ENCODE measurements at places on chromosomes 4 and X. TPM values are rescaled to one million over a fixed set of nuclear protein-coding genes. Genes with fewer than 3 reads are reported as not detected.

The CT45A1 gene
- total RNA-seq: not detected

GRCh38 chr4:79141530-79141929 lies 184.3 kb downstream of the NAA11 start:
- 0 out of 2 replicates have a peak, but pooled peaks cover 3% of the 10 kb centered on the region for H3K27me3 ChIP-seq
- H3K36me3 ChIP-seq: no peaks in the 10 kb centered on the region
- H3K4me1 ChIP-seq: no peaks in the 10 kb centered on the region

The KLHL4 gene
- 3.9 TPM for total RNA-seq

GRCh38 chrX:15599461-15599860 lies 1.3 kb downstream of the ACE2 start:
- H3K27ac ChIP-seq: no peak overlapping the region
- no peaks in the 10 kb centered on the region for H3K27me3 ChIP-seq
- H3K36me3 ChIP-seq: no peaks in the 10 kb centered on the region
- no peaks in the 10 kb centered on the region for H3K4me1 ChIP-seq

The FRAS1 gene
- 0.19 TPM for total RNA-seq

DNA sequence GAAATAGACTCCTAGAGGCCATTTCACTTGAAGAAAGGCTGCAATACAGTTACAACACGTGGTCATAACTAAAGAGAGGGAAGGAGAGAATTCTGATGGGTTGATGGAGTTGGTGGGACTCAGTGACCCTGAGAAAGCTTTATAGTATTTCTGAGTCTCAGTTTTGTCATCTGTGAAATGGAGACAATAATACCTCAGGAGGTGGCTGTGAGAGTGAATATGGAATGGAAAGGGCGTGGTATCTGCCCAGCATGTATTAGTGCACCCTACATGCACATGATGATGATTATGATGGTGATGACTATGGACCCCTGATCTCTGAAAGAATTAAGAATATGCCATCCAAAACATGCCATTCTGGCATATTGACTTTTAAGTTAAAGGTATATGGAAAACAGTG lies 66.0 kb downstream of the RHOH start:
- H3K4me1 ChIP-seq: no peaks in the 10 kb centered on the region
- H3K27me3 ChIP-seq: no peaks in the 10 kb centered on the region
- no peak overlapping the region for H3K27ac ChIP-seq
- H3K4me3 ChIP-seq: no peak overlapping the region
- H3K36me3 ChIP-seq: no peaks in the 10 kb centered on the region

- H3K4me1 ChIP-seq: peaks cover 8% of the 10 kb centered on the region
- peaks cover 16% of the 10 kb centered on the region for H3K36me3 ChIP-seq
- H3K27ac ChIP-seq: no peak overlapping the region
- no peak overlapping the region for H3K4me3 ChIP-seq
These were observed 109.9 kb downstream of the WDFY3 start for GRCh38 chr4:84856468-84857049.

DNA sequence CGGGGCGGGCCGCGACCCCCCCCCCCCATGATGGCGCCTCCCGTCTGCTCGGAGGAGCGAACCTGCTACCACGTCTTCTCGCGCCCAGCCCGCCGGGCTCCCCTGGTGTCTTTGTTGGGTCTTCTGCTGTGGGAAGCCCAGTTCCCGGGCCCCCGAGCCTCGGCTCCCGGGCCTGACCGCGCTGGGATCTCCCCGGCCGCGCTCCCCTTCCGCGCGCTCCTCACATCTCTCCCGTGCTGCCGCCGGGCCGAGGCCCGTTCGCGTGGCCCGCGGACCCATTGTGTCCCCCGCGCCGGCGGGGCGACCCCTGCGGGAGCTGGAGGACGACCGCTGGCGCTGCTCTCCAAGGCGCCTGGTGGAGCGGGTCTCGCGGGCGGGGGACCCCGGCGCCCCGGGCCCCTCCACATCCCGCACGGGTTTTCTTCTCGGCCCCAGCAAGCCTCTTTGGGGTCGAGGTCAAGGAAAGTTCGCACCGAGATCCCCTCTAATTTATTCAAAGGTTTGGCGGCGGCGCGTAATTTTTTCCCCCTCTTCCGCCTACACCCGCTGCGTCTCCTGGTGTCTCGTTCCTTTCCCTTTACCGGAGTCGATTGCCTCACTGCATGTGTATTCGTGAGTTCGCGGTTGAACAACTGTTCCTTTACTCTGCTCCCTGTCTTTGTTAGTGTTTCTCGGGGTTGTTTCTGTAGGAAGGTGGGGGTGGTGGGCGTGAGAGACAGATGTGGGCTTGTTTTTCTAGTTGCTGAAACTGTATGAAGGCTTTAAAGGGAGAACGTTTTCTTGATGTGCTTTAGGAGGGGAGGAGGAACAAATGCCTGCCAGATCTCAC lies 770 bp downstream of the SMAD1 start:
- peak overlapping the region; percentile 96 for H3K4me3 ChIP-seq
- H3K27me3 ChIP-seq: no peaks in the 10 kb centered on the region
- peak; percentile 82 for DNase-seq
- peak overlapping the region; percentile 93 for H3K27ac ChIP-seq
- H3K36me3 ChIP-seq: peaks cover 8% of the 10 kb centered on the region

The PIGA gene
- 5.1 TPM for total RNA-seq

The ZGRF1 gene
- 22.3 TPM for total RNA-seq

GRCh38 chr4:112060212-112060611 lies 85.0 kb upstream of the FAM241A start:
- DNase-seq: no peak
- H3K36me3 ChIP-seq: no peaks in the 10 kb centered on the region
- no peak overlapping the region for H3K27ac ChIP-seq

The EFHC2 gene
- total RNA-seq: not detected

GRCh38 chr4:27666943-27667342 lies 806.3 kb downstream of the STIM2 start:
- H3K36me3 ChIP-seq: no peaks in the 10 kb centered on the region
- H3K27me3 ChIP-seq: no peaks in the 10 kb centered on the region
- no peak overlapping the region for H3K27ac ChIP-seq
- no peak overlapping the region for H3K4me3 ChIP-seq
- no peaks in the 10 kb centered on the region for H3K4me1 ChIP-seq

DNA sequence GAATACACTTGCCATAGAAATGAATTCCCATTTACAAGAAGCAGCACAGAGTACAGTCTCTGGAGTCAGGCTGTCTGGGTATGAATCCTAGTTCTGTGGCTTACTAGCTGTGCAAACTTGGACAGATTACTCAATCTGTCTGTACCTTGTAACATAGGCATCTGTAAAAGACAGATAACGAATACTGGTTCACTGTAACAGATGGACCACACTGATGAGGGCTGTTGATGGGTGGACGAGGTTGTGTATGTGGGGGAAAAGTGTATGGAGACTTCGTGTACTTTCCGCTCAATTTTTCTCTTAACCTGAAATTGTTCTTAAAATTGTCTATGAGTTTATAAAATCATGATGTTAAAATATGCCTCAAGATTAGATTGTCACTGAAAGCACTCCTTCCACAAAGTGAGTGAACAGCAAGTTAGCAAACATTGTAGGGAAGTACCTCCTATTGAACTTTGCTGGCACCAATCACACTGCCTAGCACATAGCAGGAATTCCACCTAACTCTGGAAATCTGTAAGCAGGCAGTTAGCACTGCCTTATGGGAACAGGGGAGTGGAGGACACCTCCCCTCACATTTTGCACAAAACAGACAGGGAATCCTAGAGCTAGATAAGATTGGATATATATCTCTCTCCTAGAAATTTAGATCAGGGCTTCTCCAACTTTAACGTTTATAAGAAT lies 6.5 kb upstream of the EXOSC9 start:
- no peak overlapping the region for H3K4me3 ChIP-seq
- H3K4me1 ChIP-seq: peaks cover 56% of the 10 kb centered on the region
- no peak overlapping the region for H3K27ac ChIP-seq

GRCh38 chrX:150696866-150697265 lies 3.7 kb downstream of the MTMR1 start:
- H3K4me1 ChIP-seq: peaks cover 21% of the 10 kb centered on the region
- DNase-seq: no peak
- H3K4me3 ChIP-seq: no peak overlapping the region
- no peaks in the 10 kb centered on the region for H3K27me3 ChIP-seq
- no peak overlapping the region for H3K27ac ChIP-seq

GRCh38 chr4:25654031-25654970 lies 1.4 kb upstream of the SLC34A2 start:
- H3K4me3 ChIP-seq: no peak overlapping the region
- H3K27ac ChIP-seq: no peak overlapping the region
- peak; percentile 24 for DNase-seq

DNA sequence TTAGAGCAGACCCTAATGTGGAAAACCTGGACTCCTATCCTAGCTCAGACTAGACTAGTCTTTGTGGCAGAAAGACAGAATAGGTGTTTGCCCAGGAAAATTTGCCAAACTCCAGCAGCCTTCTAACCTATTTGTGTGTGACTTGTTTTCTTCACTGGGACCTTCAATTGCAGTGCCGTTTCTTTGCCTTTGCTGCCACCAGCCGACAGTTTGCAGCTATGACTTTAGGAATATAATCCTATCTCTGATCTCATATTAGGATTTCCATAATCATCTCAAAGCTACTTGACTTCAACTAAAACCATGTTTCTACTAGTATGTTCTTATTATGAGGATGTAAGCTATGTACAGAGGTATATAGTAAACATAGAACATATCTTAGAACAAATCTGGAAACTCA lies 60.2 kb upstream of the PGAM4 start:
- H3K4me3 ChIP-seq: no peak overlapping the region
- H3K36me3 ChIP-seq: no peaks in the 10 kb centered on the region
- no peaks in the 10 kb centered on the region for H3K4me1 ChIP-seq
- no peak overlapping the region for H3K27ac ChIP-seq
- DNase-seq: peak; percentile 10

GRCh38 chrX:43663173-43663572 lies 7.1 kb downstream of the MAOA start:
- H3K27ac ChIP-seq: no peak overlapping the region
- H3K36me3 ChIP-seq: no peaks in the 10 kb centered on the region
- H3K27me3 ChIP-seq: no peaks in the 10 kb centered on the region
- DNase-seq: no peak

The EXOC1L gene
- not detected for total RNA-seq

DNA sequence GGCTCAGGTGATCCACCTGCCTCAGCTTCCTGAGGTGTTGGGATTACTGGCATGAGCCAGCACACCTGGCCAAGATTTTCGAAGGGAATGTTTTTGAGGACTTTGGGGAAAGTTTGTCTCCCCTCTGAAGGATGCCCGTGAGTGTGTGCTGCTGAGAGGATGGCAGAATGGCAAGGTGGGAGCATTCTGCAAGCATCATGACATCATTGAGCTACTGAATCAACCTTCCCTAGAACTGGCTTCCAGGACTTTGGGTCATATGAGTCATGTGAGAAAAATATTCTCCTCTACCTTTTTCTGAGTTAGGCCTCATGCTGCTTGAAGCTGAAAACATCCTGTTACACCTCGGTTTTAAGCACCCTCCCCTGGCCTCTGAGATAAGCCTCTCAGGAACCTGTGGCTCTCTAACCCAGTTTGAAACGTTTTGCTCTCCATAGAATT lies 31.0 kb downstream of the TMEM131L start:
- H3K27ac ChIP-seq: no peak overlapping the region
- no peak overlapping the region for H3K4me3 ChIP-seq
- H3K4me1 ChIP-seq: peaks cover 9% of the 10 kb centered on the region
- no peak for DNase-seq
- H3K27me3 ChIP-seq: no peaks in the 10 kb centered on the region

- no peak overlapping the region for H3K27ac ChIP-seq
- H3K27me3 ChIP-seq: no peaks in the 10 kb centered on the region
- no peak overlapping the region for H3K4me3 ChIP-seq
- no peak for DNase-seq
- H3K36me3 ChIP-seq: no peaks in the 10 kb centered on the region
These were observed 2.3 kb downstream of the S100P start for GRCh38 chr4:6695660-6696610.

GRCh38 chr4:76233967-76234678 lies 17.4 kb upstream of the FAM47E start:
- DNase-seq: no peak
- no peaks in the 10 kb centered on the region for H3K4me1 ChIP-seq
- no peaks in the 10 kb centered on the region for H3K27me3 ChIP-seq
- H3K4me3 ChIP-seq: no peak overlapping the region
- no peaks in the 10 kb centered on the region for H3K36me3 ChIP-seq

The TMEM31 gene
- not detected for total RNA-seq

DNA sequence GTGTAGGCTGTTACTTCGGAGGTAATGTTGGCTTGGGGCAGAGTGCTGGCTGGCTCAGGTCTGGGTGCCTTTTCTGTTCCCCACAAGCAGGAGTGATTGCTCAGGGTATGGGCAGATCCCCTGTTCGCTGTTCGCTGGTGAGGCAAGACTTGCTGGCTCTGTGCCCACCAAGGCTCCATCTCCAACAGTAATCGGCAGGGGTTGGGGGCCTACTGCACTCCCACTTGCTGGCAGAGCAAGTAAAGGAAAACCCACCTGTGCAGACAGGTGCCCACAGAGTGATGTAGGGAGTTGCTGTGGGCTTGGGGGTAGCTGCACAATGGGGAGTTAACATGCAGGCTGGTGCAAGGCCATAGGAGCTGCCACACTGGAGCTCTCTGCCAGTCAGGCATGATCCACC lies 8.0 kb upstream of the TMSB15C start:
- H3K27me3 ChIP-seq: no peaks in the 10 kb centered on the region
- H3K36me3 ChIP-seq: no peaks in the 10 kb centered on the region
- no peak overlapping the region for H3K27ac ChIP-seq
- no peak overlapping the region for H3K4me3 ChIP-seq

Data from SJSA1 (cell line).